ENCODE measurements at places on chromosomes 3 and 15.
A peak's percentile ranks its signal among the peaks of the same experiment; 100 is the strongest.

- peak; percentile 33 for DNase-seq
Observed at GRCh38 chr3:76107935-76108570, 322.7 kb upstream of the ZNF717 start.

GRCh38 chr3:53155760-53156159, 5.2 kb upstream of the PRKCD start:
- DNase-seq: no peak

DNA sequence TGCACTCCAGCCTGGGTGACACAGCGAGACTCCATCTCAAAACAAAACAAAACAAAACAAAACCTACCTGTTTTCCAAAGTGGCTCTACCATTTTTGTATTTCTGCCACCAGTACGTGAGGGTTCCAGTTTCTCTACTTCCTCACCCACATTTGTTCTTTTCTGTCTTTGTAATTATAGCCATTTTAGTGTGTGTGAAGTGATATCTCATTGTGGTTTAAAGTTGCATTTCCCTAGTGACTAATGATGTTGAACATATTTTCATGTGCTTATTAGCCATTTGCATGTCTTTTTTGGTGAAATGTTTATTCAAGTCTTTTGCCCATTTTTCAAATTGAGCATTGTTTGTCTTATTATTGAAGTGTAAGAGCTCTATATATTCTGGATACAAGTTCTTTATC, 50.7 kb downstream of the TRA2B start:
- no peak for DNase-seq

DNA sequence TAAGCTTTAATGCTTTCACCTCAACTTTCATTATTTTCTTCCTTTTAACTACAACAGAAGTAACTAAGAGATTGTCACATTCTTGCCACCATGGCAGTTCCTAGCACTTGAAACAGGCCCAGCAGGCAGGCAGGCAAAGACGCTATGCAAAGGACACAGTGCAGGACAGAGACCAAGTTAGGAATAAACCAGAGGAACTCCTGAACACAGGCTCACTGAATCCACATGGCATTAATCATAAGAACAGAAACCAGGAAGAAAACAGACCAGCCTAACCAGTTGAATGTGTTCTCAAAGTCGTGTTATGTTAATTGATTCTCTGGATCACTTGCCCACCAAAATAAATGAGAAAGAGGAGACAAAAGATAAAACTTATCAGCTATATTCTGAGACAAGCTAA, 397.6 kb downstream of the TBL1XR1 start:
- no peak for DNase-seq

- no peak for DNase-seq
Observed at GRCh38 chr15:66291816-66292570, 1.4 kb upstream of the DIS3L start.

DNA sequence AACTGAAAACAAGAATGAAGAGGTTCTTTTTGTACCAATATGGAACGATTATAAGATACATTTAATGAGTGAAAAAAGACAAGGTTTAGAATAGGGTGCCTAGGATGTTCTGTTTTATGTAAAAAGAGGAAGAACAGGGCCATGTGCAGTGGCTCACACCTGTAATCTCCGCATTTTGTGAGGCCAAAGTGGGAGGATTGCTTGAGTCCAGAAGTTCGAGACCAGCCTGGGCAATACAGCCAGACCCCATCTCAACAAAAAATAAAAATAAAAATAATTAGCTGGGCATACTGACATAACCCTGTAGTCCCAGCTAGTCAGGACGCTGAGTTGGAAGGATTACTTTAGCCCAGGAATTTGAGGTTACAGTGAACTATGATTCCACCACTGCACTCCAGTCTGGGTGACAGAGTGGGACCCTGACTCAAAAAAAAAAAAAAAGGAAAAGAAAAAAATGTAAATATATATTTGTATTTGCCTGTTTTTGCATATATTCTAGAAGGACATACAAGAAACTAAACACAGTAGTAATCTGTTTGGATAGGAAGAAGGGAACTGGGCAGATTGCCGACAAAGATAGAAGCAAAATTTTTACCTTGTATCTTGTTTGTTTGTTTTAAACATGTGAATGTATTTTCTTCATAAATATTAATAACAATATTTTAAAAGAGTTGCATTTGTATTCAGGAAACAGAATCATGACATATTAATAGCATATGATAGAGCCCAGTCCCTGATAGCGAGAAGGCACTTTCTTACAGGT, 174.3 kb downstream of the SOX2 start:
- DNase-seq: no peak

DNA sequence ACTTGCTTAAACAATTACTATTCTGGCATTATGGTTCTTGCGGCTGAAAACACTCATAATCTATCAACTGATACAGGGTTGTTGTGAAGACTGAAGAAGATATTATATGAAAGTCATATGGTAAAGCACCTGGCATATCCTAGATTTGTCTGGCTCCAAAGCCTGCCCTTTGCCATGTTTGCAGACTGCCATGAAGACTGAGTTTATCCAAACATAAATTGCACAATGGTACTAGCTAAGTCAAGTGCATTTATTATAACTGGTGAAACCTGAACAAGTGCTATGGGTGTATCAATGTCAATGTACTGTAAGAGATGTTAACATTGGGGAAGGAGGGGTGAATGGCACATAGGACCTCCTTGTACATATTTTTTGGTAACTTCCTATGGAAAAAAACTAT, 87.4 kb upstream of the MEX3B start:
- DNase-seq: no peak

DNA sequence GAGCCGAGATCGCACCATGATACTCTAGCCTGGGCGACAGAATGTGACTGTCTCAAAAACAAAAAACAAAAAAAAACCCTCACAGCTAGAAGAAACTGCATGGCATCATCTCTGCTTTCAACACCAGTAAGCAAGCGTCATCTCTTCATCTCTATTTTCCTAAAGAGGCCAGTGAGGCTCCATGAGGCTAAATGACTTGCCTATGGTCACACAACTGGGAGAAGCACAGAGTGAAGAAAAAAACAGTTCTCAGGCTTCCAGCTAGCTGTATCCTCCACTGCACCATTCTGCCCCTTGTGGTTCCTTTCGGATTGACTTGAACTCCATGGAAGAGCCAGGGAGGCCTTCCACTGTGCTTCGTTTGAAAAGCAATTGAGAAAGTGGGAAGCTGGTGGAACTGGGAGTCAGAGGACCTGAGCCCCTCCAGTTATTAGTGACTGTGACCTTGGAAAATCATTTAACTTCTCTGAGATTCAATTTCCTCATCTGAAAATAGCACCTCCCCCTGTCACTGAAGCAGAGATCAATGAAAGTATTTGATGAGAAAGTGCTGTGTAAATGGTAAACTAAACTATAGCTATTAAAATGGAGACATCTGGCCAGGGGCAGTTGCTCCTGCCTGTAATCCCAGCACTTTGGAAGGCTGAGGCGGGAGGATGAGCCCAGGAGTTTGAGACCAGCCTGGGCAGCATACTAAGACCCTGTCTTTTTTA, 32.1 kb upstream of the DENND4A start:
- peak; percentile 74 for DNase-seq

- no peak for DNase-seq
Observed at GRCh38 chr3:60079076-60079475, 1029.3 kb upstream of the CFAP20DC start.

DNA sequence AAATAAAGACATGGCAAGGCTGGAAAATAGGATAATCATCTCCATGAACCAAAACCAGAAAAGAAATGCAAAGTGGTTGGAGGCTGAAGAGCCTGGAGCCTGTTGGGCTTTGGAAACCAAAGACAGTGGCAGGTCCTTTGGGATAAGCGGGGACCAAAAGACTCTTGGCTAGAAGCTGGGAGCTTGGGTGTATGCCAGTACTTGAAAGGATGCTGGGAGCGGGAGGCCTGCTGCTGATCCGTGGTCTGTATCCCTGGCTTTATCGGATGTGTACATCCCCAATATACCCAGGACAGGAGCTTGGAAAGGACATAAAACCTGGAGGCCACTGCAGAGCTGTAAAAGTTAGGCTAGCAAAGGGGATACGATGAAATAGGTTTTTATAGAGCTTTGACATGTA, 1.3 kb upstream of the CHRNB4 start:
- no peak for DNase-seq

DNA sequence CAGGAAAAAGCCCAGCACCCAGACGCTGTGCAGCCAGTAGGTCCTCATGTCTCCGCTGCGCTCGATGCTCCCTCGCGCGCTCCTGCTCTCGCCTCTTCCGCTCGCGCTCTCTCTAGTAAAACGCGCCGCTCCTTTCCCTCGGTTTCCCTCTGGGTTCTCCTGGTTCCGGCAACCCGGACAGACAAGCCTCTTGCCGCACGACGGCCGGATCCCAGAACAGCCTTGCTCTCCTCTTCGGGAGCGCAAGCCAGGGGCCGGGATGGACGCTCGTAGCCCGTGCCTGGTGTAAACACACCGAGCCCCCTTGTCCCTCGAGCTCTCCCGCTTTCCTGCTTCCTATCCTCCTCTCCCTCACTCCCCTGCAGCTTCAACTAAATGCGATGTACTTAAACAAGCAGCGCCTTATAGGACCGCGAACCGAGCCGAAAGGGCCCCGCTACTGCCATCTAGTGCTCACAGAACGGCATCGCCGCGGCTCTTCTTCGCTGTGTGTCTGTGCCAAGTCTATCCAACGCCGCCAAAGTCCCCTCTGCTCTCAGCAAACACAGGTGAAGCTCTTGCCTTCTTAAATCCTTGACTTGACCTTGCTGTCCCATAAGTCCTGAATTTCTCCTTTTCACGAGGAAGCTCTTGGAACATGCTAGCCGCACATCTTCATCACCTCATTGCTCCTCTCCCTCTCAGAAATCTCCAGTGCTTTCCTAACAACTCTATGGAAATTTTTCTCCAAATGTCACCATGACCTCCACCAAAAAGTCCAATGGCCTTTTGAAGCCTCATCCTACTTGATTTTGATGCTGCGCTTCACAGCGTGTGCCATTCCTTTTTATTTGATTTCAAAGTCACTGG, 1037.2 kb downstream of the IGSF11 start:
- peak; percentile 39 for DNase-seq

DNA sequence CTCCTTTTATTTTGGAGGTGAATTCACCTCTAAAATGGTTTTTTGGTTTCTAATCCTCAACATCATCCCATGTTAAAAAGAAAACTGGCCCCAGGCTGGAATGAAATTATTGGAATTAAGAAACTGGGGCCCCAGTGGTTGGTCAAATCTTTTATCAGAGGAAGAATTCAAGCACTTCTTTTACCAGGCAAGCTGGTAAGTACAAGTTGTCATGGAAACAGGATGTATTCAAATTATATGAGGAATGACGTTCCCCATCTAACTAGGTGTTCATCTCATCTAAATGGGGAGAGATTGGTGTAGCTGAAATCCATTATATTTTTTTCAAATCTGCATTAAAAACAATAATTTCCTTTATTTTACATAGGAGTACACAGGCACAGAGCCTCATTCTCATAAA, 9.7 kb upstream of the EIF4E3 start:
- no peak for DNase-seq

GRCh38 chr15:87748483-87748882, 508.1 kb downstream of the NTRK3 start:
- no peak for DNase-seq

- no peak for DNase-seq
Observed at GRCh38 chr3:76679541-76679940, 360.4 kb upstream of the ROBO2 start.

- DNase-seq: no peak
Observed at GRCh38 chr15:101048176-101048575, 129.0 kb downstream of the LRRK1 start.

- peak; percentile 77 for DNase-seq
Observed at GRCh38 chr3:36907911-36908646, 36.8 kb downstream of the TRANK1 start.

DNA sequence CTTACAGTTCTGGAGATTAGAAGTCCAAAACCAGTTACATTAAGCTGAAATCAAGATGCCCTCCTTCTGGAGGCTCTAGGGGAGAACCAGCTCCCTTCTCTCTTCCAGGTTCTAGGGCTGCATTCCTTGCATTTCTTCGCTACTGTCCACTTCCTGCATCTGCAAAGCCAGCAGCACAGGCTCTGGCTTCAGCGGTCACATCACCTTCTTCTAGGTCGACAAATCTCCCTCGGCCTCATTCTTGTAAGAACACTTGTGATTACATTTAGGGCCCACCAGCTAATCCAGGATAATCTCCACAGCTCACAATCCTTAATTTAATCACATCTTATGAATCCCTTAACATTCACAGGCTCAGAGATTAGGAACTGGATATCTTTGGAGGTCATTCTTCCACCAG, 73.8 kb downstream of the MINAR1 start:
- DNase-seq: no peak

GRCh38 chr3:53766706-53767105, 79.5 kb downstream of the CHDH start:
- DNase-seq: no peak

GRCh38 chr3:171321559-171322360, 138.4 kb downstream of the TNIK start:
- no peak for DNase-seq

DNA sequence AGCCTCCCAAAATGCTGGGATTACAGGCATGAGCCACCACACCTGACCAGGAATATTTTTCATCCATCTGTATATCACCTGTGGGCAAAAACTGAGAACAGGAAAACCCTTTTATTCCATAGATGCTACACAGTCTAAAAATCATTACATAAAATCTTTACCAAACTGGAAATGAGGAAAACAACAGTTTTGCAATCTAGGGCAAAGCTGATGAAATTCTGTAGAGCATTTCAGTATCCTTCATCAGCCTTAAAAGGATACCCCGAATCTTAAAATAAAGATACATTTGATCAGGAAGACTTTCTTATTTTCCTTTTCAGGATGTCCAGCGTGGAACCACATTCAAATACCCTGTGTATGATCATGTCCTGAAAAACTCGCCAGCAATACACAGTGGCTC, 7.1 kb downstream of the SIAH2 start:
- DNase-seq: no peak

GRCh38 chr3:81998139-81998755, 236.8 kb upstream of the GBE1 start:
- DNase-seq: no peak

DNA sequence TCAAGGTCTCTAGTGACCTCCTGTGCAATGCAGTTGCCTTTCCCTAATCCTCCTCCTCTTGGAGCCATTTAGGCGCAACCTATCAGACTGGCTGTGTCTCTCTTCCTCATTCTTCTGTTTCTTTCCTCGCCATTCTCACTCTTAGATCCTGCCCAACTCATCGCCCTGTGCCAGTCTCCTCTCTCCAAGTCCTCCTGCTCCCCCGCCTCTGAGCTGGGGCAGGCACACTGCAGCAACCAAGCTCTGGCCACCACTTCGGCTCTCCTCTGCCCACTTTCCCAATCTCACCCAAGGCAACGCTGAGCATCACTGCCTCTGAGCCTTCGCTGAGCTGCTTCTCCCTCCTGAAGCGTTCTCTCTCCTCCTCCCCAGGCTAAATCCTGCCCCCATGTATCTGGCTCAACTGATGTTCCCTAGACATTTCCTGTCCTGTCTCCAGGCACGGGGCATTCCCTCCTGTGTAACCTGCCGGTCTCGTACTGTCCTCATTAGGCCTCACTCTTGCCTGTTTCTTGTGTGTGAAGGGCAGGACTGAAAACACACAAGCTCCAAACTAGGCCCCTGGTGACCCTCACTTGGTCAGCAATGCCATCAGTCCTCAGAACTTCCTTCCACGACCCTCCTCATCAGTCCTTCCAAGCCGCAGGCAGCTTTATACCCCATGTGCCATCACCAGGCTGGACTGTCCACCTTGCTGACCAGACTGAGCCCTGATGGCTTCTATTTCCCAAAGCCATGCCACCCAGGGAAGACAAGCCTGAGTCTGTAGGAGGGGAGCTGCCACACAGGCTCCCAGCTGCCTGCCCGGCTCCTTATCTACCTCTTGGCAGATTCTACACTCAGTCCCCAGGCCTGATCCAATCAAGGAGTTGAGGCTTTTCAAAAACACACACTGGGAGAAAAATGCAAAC, 85.6 kb downstream of the SEC22A start:
- DNase-seq: no peak

- no peak for DNase-seq
Observed at GRCh38 chr15:49279521-49280456, 109.7 kb downstream of the GALK2 start.

Measured in LoVo (cell line).